ENCODE measurements at places on chromosomes 5 and 9. TPM values are rescaled to one million over a fixed set of nuclear protein-coding genes. Genes with fewer than 3 reads are reported as not detected.

DNA sequence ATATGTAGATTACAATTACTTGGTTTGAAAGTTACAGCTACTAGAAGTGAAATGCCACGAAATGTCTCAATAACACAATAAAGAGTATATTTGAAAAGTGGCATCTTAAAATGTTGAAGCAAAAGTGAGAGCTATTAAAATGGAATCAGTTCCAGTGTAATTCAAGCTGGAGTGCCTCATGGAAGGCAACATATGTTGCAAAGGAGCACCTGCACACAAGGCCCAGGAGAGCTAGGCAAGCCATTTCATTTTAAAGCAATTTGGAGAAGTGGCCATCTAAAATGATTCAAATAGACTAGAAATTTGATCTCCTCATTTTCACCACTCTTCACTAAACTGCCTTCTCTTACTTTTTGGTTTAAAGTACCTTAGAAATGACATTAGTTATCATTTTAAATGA lies 167.8 kb downstream of the GABRB2 start:
- H3K4me1 ChIP-seq, result no peaks in the 10 kb centered on the region
- no peak overlapping the region for H3K27ac ChIP-seq
- no peaks in the 10 kb centered on the region for H3K27me3 ChIP-seq
- H3K36me3 ChIP-seq, result no peaks in the 10 kb centered on the region
- no peak for DNase-seq

- no peaks in the 10 kb centered on the region for H3K36me3 ChIP-seq
- H3K4me1 ChIP-seq, result no peaks in the 10 kb centered on the region
- peak; percentile 15 for DNase-seq
These were observed 29.9 kb downstream of the IRX2 start for GRCh38 chr5:2721385-2722138.

DNA sequence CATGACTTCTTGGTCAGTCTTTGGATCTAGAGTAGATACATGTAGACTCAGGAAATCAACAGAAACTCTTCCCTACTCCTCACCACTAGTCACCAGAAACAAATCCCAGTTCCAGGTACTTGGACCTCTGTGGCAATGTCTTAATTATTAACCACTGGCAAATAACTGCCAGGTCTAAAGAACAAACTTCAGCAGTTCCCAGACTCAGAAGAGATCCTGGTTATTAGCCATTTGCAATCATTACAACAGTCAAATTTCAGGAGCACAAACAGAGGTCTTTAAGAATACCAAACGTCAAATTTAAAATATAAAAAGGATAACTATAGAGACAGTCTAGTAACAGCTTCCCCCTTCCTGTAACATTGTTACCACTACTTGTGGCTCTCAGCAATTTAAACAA lies 10.2 kb downstream of the DIAPH1 start:
- H3K36me3 ChIP-seq, result no peaks in the 10 kb centered on the region
- H3K4me1 ChIP-seq, result no peaks in the 10 kb centered on the region
- H3K27ac ChIP-seq, result no peak overlapping the region
- no peaks in the 10 kb centered on the region for H3K27me3 ChIP-seq

GRCh38 chr9:124897570-124898460 lies 35.9 kb downstream of the ARPC5L start:
- H3K4me1 ChIP-seq, result no peaks in the 10 kb centered on the region
- no peak overlapping the region for H3K27ac ChIP-seq
- no peaks in the 10 kb centered on the region for H3K27me3 ChIP-seq
- H3K36me3 ChIP-seq, result no peaks in the 10 kb centered on the region
- H3K4me3 ChIP-seq, result no peak overlapping the region

- H3K36me3 ChIP-seq, result no peaks in the 10 kb centered on the region
- no peak overlapping the region for H3K27ac ChIP-seq
- no peak overlapping the region for H3K4me3 ChIP-seq
These were observed 55.3 kb downstream of the SMIM23 start for GRCh38 chr5:171840711-171841522.

DNA sequence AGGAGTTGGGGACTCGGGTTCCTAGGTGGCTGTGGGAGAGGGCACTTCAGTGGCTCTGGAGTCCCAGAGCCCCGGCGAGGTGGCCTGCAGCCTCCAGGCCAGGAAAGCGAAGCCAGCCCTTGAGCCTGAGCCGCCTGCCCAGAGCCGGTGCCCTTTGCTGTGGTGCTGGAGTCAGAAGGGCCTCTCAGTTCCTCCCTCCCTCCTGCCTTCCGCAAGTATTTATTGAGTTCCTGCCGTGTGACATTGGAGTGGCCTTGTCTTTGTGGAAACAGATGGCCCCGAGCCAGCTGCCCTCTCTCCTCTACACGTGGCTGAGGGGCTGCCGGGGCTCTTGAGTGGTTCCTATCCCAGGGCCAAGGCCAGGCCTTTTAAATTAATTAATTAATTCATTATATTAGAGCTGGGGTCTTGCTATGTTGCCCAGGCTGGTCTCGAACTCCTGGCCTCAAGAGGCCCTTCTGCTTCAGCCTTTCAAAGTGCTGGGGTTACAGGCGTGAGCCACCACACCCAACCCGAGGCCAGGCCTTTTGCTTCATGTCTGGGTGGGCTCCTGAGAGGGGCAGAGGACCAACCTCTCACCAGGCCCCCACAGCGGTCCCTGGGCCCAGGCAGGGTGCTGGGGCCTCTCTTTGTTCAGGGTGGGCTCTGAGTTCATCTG lies 45.6 kb upstream of the IER5L start:
- no peak overlapping the region for H3K4me3 ChIP-seq
- DNase-seq, result no peak

Gene NOL6
- total RNA-seq, result 20.2 TPM

Gene GARNL3
- total RNA-seq, result 70.9 TPM

Gene MCIDAS
- total RNA-seq, result 0.26 TPM

GRCh38 chr5:133653760-133654049 lies 41.4 kb upstream of the FSTL4 start:
- no peak overlapping the region for H3K4me3 ChIP-seq
- H3K36me3 ChIP-seq, result no peaks in the 10 kb centered on the region
- H3K4me1 ChIP-seq, result no peaks in the 10 kb centered on the region
- H3K27me3 ChIP-seq, result no peaks in the 10 kb centered on the region
- DNase-seq, result no peak

Gene IFNB1
- total RNA-seq, result not detected

DNA sequence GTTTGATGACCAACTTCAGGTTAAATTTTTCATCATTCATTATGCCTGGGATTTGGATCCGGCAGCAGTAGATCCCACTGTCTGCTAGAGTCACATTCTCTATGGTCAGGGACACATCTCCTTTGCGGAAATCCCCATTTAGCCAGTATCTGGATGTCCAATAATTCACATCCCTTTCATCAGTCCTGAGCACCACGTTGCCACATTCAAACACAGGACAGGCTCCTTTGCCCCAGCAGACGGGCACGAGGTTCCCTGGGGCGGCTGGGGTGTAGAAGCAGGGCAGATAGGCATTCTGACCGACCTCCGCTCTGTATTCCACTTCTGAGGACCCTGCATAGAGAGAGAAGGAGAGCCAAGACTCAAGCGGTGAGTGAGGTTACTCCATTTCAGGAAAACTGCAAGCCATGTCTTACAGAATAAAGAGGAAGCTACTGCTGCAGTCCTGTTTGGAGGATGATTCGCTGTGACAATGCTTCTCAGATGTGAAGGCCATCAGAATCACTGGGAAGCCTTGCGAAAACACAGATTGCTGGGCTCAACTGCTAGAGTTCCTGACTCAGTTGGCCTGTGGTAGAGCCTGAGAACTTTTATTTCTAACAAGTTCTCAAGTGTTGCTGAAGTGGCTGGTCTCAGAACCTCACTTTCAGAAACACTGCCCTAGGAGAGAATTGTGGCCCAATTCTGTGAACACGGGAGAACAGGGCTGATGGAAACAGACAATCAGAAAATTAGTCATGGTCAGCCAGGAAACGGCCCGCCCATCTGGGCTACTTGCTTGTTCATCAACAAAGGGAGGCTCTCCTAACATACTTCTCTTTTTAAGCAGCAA lies 2.0 kb downstream of the HAVCR2 start:
- H3K4me1 ChIP-seq, result no peaks in the 10 kb centered on the region
- peak; percentile 75 for DNase-seq
- no peak overlapping the region for H3K4me3 ChIP-seq

- H3K27ac ChIP-seq, result no peak overlapping the region
- no peak overlapping the region for H3K4me3 ChIP-seq
- H3K4me1 ChIP-seq, result no peaks in the 10 kb centered on the region
- H3K36me3 ChIP-seq, result peaks cover 4% of the 10 kb centered on the region
- no peaks in the 10 kb centered on the region for H3K27me3 ChIP-seq
These were observed 249.7 kb downstream of the ARHGAP26 start for GRCh38 chr5:143019614-143020515.

DNA sequence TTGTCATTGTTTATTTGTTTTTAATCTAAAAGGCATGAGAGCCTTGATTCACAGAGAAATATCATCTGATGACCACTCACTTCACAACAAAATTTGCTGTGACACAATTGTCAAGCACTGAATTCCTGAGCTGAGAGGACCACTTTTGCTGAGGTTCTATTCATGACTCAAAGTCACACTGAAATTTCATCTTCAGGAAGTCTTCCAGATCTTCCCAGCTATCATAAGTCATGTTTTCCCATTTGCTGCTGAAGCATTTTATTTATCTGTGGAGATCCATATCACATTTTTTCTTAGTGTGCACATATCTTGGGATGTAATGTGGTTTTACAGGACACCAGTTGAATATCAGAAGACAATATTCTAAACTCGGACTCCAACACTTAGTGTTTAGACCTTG lies 255.1 kb upstream of the TRIM32 start:
- no peaks in the 10 kb centered on the region for H3K27me3 ChIP-seq
- no peak overlapping the region for H3K27ac ChIP-seq
- no peak for DNase-seq
- H3K4me3 ChIP-seq, result no peak overlapping the region
- H3K36me3 ChIP-seq, result no peaks in the 10 kb centered on the region

GRCh38 chr5:179124853-179125788 lies 64.9 kb downstream of the ZNF354C start:
- DNase-seq, result peak; percentile 68
- no peak overlapping the region for H3K27ac ChIP-seq

DNA sequence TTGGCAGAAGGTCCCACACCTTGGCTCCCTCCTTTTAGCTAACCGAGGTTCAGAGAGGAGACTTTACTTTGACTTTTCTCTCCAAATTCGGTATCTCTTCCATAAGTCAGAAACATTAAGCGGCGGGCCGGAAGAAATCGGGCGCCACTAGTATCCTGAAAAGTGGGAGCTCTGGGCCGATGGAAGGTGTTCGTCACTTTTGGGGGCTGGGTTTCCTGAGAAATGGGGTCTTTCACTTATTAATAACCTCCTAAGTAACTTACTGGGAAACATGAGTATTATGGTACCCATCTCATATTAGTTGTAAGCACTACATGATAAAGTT lies 716 bp downstream of the STX17 start:
- no peak for DNase-seq
- no peaks in the 10 kb centered on the region for H3K27me3 ChIP-seq
- H3K4me3 ChIP-seq, result peak overlapping the region; percentile 78
- no peaks in the 10 kb centered on the region for H3K4me1 ChIP-seq
- H3K36me3 ChIP-seq, result no peaks in the 10 kb centered on the region
- peak overlapping the region; percentile 95 for H3K27ac ChIP-seq

GRCh38 chr9:114450833-114451706 lies 54.2 kb downstream of the WHRN start:
- H3K4me3 ChIP-seq, result no peak overlapping the region
- H3K27me3 ChIP-seq, result no peaks in the 10 kb centered on the region
- no peak for DNase-seq
- no peak overlapping the region for H3K27ac ChIP-seq
- no peaks in the 10 kb centered on the region for H3K4me1 ChIP-seq
- H3K36me3 ChIP-seq, result no peaks in the 10 kb centered on the region

Gene NDUFS4
- 56.6 TPM for total RNA-seq

Gene LTC4S
- 16.1 TPM for total RNA-seq

Gene SCGB3A1
- total RNA-seq, result not detected

GRCh38 chr9:12538842-12539579 lies 154.2 kb upstream of the TYRP1 start:
- H3K27me3 ChIP-seq, result no peaks in the 10 kb centered on the region
- H3K27ac ChIP-seq, result no peak overlapping the region
- no peak for DNase-seq
- H3K4me1 ChIP-seq, result no peaks in the 10 kb centered on the region

- H3K36me3 ChIP-seq, result no peaks in the 10 kb centered on the region
- no peak for DNase-seq
- no peaks in the 10 kb centered on the region for H3K4me1 ChIP-seq
- no peaks in the 10 kb centered on the region for H3K27me3 ChIP-seq
These were observed 243.9 kb upstream of the ATP10B start for GRCh38 chr5:161095953-161096352.

- H3K4me3 ChIP-seq, result no peak overlapping the region
- DNase-seq, result no peak
- H3K36me3 ChIP-seq, result no peaks in the 10 kb centered on the region
These were observed 1738.8 kb downstream of the EFNA5 start for GRCh38 chr5:105931881-105932421.

Gene MAP1B
- 382 TPM for total RNA-seq

DNA sequence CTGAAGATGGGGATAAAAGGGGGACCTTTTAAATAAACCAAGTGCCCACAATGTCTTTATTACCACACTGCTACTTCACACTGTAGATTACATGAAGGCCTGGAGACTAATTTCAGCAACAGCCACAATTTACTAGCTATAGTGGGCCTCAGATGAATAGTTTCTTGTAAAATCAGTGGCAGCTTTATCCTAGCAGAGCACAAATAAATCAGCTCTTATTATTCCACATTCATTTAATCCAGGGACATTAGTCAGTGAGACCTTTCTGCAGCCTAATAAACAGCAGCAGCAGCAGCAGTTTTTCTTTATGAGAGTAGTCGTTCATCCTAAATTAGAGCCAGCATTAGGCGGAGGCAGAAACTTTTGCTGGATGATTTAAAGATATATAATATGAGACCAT lies 542.3 kb downstream of the PSAT1 start:
- no peaks in the 10 kb centered on the region for H3K36me3 ChIP-seq
- H3K4me1 ChIP-seq, result no peaks in the 10 kb centered on the region
- no peaks in the 10 kb centered on the region for H3K27me3 ChIP-seq
- no peak overlapping the region for H3K27ac ChIP-seq
- no peak overlapping the region for H3K4me3 ChIP-seq

DNA sequence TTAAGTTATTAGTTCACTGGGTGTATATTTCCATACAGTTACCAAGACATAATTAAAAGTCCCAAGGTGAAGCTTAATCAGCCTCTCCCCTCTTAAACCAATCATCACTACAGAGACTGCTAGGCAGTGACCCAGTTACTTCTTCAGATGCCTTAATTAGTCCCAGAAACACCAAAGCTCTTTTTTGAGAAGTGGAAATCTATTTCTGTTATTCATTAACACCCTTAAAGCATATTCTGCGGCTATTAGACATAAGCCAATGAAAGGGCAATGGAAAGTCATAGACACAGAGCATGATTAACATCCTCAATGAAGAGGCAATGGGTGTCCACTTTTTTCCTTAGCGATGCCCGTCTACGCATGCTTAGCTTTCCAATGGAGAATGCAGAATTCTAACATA lies 48.3 kb upstream of the DNAH5 start:
- no peaks in the 10 kb centered on the region for H3K27me3 ChIP-seq
- no peak overlapping the region for H3K4me3 ChIP-seq
- H3K36me3 ChIP-seq, result no peaks in the 10 kb centered on the region
- H3K4me1 ChIP-seq, result no peaks in the 10 kb centered on the region

DNA sequence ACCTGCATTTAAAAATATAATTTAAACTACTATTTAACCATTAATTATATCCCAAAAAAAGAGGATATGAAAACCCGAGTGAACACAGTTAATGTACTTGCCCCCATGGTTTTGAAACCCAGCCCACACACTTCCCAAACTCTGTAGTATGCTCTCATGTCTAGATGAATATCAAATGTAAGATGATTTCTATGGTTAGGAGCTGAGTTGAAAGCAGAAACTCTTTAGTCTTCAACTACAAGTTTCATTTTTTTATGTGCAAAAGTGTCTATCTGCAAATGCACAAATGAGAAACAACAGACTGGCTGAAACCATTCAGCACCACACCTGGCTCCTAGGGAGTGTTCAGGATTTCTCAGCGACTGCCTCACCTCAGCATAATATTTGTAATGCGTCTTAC lies 183.3 kb downstream of the SEMA5A start:
- H3K27me3 ChIP-seq, result no peaks in the 10 kb centered on the region
- DNase-seq, result no peak
- no peak overlapping the region for H3K4me3 ChIP-seq
- peak overlapping the region; percentile 49 for H3K27ac ChIP-seq

Data from aorta (tissue), 5 donors.